ENCODE measurements at places on chromosomes 5 and 9. TPM values are rescaled to one million over a fixed set of nuclear protein-coding genes. Genes with fewer than 3 reads are reported as not detected.

DNA sequence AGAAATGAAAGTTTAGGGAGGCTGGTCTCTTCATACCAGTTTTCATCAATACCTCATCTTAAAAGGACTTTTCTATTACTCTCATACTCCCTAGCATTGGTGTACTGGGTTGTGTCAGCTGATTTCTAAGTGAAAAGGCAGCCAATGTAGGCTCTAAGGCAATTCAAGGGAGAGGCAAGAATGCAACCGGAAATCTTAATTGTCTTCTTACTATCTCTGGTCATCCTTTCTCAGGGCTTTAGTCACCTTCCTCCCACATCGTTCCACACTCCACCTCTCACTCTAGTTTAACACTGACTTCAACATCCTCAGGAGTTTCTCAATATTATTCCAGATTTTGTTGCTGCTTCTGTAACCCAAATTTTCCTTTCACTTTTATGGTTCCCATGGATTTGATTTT is 281.8 kb upstream of the RFX3 start:
- DNase-seq: no peak

- no peak for DNase-seq
Observed at GRCh38 chr5:141903261-141903660, 20.4 kb upstream of the DELE1 start.

GRCh38 chr9:99274495-99274894 is 52.4 kb downstream of the SEC61B start:
- no peak for DNase-seq

The ANAPC2 gene
- 47.0 TPM for polyA plus RNA-seq

Data from large intestine (tissue), 12 donors.